ENCODE measurements at places on chromosomes 7 and 10.

DNA sequence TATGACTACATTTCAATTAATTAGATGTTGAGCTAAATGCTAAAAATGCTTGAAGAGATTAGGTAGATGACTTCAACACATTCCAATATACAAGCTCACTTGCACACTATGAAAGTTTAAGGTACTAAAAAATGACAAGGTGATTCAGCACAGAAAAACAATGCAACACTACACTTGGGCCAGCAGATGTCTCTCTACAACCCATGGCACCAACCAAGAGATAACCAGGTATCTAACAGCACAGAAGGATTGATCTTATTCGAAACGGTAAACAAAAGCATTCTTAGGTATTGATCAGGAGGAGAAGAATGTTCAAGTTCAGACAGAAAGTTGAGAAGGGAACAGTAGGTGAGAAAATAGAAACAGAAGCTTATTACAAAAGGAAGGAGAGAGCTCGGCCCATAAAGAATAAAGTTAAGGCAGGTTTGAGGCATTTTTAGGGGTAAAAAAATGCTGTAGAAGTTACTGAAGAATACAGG is 248.2 kb upstream of the KLF14 start:
- peak; percentile 75 for DNase-seq

GRCh38 chr7:87316846-87317552 is 28.5 kb upstream of the CROT start:
- no peak for DNase-seq

DNA sequence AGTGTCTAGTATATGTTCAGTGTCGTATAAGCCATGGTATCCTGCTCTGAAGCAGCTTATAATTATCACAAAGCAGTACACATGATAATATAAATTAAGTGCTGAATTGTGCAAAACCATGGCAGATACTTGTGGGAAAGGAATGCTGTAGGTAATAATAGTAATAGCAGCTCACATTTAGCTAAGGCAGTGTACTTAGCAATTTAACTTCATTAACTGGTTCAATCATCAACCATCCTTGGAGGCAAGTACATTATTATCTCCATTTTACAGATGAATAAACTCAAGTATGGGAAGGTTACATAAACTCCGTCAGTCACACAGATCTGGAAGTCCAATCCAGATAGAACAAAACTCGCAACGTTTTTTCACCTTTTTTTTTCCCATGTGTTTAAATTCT is 21.6 kb upstream of the RNF148 start:
- DNase-seq: no peak

GRCh38 chr10:11663763-11664555 is 52.5 kb upstream of the USP6NL start:
- no peak for DNase-seq

DNA sequence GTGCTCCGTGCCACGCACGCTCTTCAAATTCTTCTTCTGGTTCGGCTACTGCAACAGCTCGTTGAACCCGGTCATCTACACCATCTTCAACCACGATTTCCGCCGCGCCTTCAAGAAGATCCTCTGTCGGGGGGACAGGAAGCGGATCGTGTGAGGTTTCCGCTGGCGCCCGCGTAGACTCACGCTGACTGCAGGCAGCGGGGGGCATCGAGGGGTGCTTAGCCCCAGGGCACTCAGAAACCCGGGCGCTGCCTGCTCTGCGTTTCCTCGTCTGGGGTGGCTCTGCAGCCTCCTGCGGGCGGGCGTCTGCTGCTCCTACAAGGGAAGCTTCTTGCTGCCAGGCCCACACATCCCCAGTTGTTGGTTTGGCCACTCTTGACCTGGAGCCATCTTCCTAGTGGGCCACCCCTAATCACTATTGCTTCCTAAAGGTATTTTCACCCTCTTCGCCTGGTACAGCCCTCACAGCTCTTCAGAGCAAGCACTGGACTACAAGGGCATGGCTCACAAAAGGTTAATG is 2.5 kb downstream of the ADRA2A start:
- no peak for DNase-seq

DNA sequence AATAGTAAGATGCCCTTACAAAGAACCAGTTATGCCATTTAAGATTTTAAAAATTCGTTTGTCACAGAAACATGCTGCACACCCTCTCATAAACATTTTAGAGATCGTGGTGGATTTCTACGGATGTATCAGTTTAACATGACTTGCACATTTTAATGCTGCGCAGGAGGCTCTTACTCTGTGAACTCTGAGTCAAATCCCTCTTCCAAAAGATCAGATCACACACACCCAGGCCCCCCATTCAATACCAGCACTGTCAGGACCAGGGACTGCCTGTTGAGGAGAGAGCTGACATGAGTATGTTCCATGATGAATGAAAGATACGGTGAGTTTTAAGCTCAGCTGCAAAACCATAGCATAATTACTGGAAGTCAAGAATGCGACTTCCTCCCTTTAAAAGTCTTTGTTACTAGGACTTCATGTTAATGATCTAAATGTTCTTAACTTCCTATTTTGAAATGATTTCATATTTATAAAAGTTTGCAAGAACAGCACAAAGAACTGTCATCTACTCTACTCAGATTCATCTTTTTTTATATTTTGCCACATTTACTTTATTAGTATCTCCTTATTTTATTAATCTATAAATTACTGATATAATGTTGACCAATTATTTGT is 500.2 kb downstream of the GLRX3 start:
- no peak for DNase-seq

DNA sequence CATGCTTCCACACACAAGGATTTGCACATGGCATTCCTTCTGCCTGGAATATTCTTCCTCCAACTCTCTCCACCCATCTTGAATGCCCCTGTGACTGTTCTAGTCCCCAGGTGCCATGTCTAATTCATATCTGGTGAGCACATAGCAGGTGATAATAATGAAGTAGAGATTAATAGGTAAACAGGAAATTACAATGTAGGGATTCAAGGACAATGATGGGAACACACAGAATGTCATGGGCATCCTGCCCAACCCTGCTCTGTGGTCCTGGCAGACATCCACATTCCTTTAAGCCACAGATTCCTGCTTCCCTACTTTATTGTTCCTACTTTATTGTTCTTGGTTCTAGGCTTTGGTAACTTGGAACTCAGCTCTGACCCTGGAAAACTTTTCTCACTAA is 115.8 kb downstream of the THSD7A start:
- DNase-seq: no peak

DNA sequence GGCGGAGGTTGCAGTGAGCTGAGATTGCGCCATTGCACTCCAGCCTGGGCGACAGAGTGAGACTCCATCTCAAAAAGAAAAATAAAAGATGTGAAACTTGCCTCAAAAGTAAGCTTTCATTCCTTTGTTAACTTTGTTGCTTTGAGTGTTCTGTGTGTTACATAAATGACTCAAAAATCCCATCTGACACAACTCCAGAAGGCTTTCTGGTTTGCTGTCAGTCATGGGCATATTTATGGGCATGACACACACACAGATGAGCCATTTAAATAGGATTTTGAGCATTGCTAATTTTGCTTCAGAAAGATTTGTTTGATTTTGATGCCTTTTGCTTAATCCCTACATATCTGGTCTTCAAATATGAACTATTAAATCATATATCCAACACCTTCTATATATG is 82.6 kb downstream of the CACNB2 start:
- DNase-seq: no peak

GRCh38 chr7:142385491-142386340 is 127.9 kb upstream of the PRSS58 start:
- DNase-seq: peak; percentile 55

DNA sequence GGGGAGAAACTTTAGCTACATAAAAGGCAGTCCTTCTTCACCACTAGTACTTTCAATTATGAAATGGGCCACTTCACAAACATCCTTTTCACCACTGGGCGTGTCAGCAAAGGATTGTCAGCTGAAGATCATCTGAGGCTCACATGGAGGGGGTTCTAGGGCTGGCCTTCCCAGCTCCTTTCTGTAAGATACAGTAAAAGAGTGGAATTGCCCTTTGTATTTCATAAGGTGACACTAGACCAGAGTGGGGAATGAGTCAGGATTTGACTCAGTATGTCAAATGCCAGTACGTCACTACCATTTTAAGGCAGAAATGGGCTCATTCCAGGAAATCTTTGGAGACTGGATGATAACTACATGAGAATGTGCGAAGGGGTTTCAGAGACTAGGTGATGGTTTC is 21.2 kb upstream of the BLOC1S2 start:
- no peak for DNase-seq

GRCh38 chr7:132575419-132575981 is 770 bp downstream of the PLXNA4 start:
- no peak for DNase-seq

- DNase-seq: no peak
These were observed 124.2 kb upstream of the PDLIM1 start for GRCh38 chr10:95414844-95415485.
